ENCODE measurements at places on chromosomes 2 and 18. TPM values are rescaled to one million over a fixed set of nuclear protein-coding genes. Genes with fewer than 3 reads are reported as not detected.

DNA sequence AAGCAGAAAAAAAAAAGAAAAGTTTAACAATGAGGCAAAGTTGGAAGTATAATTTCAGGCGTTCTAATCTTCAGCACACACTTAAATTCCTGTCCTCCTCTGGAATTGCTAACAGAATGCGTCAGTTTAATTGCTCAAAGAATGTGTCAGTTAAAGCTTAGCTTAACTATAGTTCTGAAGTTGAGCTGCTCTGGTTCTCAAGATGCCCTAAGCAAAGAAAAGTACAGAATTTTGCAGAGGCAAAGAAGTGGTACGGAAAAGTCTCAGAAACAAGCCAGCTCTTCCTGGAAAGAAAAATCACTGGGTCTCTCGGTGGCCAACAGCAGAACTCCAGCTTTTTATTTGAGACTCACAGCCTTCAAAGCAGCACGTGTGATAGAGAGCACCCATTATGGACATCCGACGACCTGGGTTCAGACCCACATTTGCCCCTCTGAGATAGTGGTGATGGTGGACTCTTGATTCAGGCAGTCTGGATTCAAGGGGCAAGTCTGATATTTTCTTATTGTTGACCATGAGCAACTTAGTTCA, 22.2 kb upstream of the MYO3B start:
- H3K4me1 ChIP-seq, result no peaks in the 10 kb centered on the region
- peaks cover 2% of the 10 kb centered on the region for H3K27me3 ChIP-seq
- no peak overlapping the region for H3K27ac ChIP-seq
- no peak overlapping the region for H3K4me3 ChIP-seq

DNA sequence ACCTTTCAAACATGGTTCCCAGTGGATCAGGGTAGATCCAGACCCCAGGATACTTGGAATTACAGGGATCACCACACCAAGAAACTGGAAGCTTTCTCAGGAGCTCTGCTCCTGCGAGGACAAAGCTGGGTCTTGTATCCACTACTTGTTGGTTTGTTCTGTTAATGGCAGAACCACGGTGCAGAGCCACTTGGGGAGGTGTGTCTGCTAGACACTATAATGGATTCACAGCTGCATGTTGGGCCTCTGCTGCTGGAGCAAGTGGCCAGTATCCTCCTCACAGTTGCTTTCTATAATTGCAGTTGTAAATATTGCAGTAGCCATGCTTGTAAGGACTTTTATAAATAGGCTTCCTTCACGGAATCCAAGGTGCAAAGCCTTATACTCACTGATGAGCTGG, 12.9 kb downstream of the FOSL2 start:
- no peak overlapping the region for H3K27ac ChIP-seq
- H3K27me3 ChIP-seq, result no peaks in the 10 kb centered on the region
- H3K4me3 ChIP-seq, result no peak overlapping the region
- no peak for DNase-seq
- H3K36me3 ChIP-seq, result peaks cover 20% of the 10 kb centered on the region

DNA sequence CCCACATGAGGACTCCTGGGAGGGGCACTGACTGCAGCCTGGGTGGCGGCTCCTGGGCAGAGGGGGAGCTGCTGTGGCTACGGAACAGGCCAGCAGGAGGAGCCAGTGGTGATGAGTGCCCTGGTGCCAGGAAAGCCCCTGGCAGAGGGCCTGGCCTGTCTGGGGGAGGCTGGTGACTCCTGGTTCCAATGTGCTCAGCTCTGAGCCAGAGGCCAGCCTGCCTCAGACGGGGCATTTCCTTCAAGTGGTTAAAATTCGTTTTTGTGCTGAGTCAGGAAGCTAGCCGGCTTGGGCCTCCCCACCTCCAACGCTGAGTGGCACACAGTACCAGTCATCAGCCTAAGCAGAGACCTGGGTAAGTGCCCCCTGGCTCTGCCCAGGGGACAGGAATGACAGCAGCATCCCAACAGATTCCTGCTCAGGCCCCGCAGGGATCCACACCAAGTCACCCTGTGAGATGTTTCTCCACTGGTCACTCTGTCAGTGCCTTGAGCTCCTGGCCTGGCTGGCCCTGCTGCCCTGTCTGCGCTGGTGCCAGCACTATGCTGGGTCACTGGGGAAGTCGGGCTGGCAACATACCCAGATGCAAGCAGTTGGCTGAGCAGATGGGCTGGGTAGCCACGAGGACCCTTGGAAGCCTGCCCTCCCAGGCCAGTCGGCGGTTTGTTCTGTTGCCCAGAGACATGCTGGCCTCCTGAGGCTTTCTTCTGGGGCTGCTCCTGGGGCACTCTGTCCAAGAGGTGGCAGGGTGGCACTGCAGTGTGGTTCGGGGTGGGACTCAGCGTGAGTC, 7.1 kb upstream of the KLF11 start:
- peaks cover 32% of the 10 kb centered on the region for H3K4me1 ChIP-seq
- no peaks in the 10 kb centered on the region for H3K27me3 ChIP-seq
- H3K4me3 ChIP-seq, result no peak overlapping the region
- H3K27ac ChIP-seq, result no peak overlapping the region
- no peaks in the 10 kb centered on the region for H3K36me3 ChIP-seq

GRCh38 chr2:111176388-111176787, 55.7 kb downstream of the BCL2L11 start:
- no peak overlapping the region for H3K4me3 ChIP-seq
- H3K4me1 ChIP-seq, result no peaks in the 10 kb centered on the region
- no peak overlapping the region for H3K27ac ChIP-seq
- DNase-seq, result no peak

DNA sequence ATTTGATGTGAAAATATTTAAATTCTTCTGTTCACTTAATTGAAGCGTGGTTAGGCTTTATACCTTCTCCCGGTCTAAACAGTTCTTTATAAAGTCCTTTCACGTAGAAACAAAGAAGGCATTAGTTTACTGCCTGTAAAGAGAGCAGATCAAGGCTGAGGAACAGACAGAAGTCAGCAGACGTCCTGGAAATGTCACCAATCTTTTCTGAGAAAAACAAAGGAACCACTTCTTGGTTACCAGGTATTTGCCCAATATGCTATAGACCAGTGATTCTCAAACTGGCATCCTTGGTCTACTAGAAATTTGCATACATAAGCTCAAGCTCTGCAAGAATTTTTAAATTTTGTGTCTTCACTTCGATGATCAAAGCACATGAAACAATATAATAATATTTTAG, 89.2 kb upstream of the STK17B start:
- DNase-seq, result no peak
- peaks cover 54% of the 10 kb centered on the region for H3K4me1 ChIP-seq
- peak overlapping the region; percentile 83 for H3K27ac ChIP-seq
- peak overlapping the region; percentile 83 for H3K4me3 ChIP-seq

GRCh38 chr18:22020127-22020866, 149.1 kb upstream of the GATA6 start:
- no peak for DNase-seq
- no peaks in the 10 kb centered on the region for H3K4me1 ChIP-seq

DNA sequence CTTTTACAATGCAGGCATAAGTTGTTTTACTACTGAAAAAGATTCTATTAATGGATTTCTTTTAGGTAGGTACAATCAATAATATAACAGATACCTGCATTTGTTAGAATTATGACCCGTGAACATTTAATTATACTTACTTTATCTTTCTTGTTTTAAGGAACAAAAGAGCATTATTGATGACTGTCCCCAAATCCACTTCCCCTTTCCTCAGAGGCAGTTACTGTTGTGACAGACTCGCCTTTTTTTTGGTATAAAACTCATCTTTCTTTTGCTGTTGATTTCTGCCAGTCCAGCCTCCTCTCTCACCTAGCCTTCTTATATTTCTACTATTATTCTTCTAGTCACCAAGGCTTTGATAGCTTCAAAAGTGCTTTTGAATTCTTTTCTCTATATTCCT, 12.1 kb downstream of the ACTR3 start:
- no peak overlapping the region for H3K27ac ChIP-seq
- peak overlapping the region; percentile 49 for H3K4me3 ChIP-seq
- H3K27me3 ChIP-seq, result no peaks in the 10 kb centered on the region
- H3K36me3 ChIP-seq, result peaks cover 11% of the 10 kb centered on the region

DNA sequence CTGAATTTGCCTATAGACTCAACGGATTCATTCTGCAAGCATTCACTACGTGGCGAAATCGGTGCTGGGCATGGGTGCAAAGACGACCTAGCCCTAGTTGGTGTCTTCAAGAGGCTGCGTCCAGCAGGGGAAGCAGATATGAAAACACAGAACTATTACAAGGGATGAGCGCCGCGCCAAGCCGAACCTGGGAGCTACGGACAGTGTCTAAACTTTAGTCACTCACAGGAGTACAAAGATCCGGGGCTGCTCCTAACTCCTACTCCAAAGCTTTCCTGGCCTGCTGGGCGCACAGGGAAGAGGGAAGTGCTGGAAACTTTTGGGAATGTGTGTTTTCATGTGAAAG, 732 bp upstream of the ANXA4 start:
- peaks cover 13% of the 10 kb centered on the region for H3K4me1 ChIP-seq
- peak overlapping the region; percentile 82 for H3K4me3 ChIP-seq
- H3K27me3 ChIP-seq, result no peaks in the 10 kb centered on the region
- H3K27ac ChIP-seq, result no peak overlapping the region
- peak; percentile 58 for DNase-seq

GRCh38 chr2:84840306-84840705, 40.6 kb downstream of the TRABD2A start:
- peaks cover 80% of the 10 kb centered on the region for H3K4me1 ChIP-seq
- H3K27me3 ChIP-seq, result no peaks in the 10 kb centered on the region
- peak overlapping the region; percentile 66 for H3K4me3 ChIP-seq
- H3K27ac ChIP-seq, result peak overlapping the region; percentile 81
- DNase-seq, result no peak
- peaks cover 7% of the 10 kb centered on the region for H3K36me3 ChIP-seq

GRCh38 chr2:234880551-234881211, 71.1 kb upstream of the SH3BP4 start:
- no peaks in the 10 kb centered on the region for H3K36me3 ChIP-seq
- no peaks in the 10 kb centered on the region for H3K27me3 ChIP-seq
- no peaks in the 10 kb centered on the region for H3K4me1 ChIP-seq
- no peak overlapping the region for H3K27ac ChIP-seq

DNA sequence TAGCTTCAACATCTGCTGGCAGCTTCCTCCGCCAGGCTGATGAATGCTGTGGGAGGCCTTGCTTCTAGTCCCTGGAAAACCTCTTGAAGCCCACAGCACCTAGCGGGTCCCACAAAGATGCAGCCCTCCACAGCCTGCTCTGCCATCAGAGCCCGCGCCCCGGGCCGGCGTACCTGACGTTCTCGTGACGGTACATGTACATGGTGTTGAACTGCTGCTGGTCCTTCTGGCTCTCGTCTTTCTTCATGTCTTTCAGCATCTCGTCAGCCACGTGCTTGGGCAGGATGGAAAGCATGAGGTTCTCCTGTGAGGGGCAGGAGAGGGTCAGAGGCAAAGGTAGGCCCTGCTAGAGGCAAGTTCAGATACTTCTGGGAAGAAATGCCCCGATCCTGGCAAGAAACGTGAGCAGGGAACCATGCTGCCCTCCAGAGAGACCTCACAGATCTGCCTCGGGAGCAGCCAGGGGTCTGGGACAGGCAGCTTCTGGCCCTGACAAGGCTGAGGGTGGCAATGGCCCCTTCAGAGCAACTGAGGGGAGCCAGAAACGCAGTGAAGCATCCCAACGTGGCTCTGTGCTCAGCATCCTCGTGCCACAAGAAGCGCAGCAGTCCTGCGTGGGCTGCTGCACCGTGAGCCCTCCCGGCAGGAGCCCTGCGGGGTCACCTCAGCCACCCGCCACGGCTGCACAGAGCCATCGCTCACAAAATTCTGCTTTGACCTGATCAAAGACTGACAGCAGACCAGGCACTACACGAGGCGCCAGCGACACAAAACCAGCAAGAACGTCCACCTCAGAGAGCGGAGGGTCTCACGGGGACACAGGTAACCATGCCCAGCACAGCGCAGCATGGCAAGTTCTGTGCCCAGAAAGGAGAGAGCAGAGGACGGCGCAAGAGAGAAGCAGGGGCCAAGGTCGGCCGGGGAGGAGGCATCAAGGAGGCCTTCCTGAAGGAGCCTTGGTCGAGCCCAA, 49.1 kb downstream of the CENPO start:
- peaks cover 4% of the 10 kb centered on the region for H3K36me3 ChIP-seq
- no peaks in the 10 kb centered on the region for H3K4me1 ChIP-seq
- no peak overlapping the region for H3K27ac ChIP-seq

- H3K4me1 ChIP-seq, result no peaks in the 10 kb centered on the region
- no peak overlapping the region for H3K27ac ChIP-seq
- H3K27me3 ChIP-seq, result no peaks in the 10 kb centered on the region
- H3K36me3 ChIP-seq, result no peaks in the 10 kb centered on the region
- no peak overlapping the region for H3K4me3 ChIP-seq
These were observed 381.5 kb downstream of the NRXN1 start for GRCh38 chr2:50650403-50650810.

EHD3 gene
- 3.5 TPM for total RNA-seq

UGT1A3 gene
- total RNA-seq, result not detected
